ENCODE measurements at places on chromosomes 3 and 15.

DNA sequence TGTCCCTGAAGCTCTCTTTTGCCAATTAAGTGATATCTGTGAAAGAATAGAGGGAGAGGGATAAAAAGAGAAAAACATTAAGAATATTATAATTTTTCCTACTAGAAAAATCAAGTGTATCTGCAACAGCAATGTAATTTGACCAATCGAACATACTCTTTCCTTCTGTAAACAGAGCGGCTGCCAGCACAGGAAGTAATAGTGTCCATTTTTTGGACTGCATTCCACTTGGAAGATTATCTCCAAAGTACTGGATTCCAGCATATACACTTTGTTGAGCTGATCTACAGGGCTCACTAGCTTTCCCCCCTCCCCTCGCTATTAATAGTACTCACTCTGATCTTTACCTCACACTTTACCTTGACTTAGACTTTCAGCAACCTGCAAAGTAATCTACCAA is 90.4 kb downstream of the SUCLG2 start:
- no peak for DNase-seq

DNA sequence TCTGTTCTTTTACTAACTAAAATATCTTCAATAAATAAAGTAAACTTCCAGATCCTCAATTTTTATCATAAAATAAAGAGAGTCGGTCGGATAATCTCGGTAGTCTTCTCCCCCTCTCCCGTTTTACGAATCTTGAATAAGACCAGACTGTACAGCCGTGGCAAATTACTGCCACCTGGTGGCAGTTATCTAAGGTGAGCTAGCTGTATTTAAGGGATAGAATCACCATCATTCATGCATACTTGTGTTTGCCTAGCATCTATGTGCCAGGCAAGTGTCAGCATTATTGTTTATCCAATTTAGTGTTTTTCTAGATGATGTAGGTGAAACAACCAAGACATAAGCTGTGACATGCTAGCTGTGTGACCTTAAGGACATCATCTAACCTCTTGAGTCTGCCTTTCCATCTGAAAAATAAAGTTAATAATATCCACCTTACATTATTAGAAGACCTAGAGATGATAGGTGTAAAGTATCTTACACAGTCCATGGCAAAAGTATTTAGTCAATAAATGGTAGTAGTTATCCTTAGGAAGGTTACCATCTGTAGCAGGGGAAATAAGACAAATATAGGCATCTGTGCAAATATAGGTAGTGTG is 21.3 kb downstream of the DUT start:
- DNase-seq = peak; percentile 86

DNA sequence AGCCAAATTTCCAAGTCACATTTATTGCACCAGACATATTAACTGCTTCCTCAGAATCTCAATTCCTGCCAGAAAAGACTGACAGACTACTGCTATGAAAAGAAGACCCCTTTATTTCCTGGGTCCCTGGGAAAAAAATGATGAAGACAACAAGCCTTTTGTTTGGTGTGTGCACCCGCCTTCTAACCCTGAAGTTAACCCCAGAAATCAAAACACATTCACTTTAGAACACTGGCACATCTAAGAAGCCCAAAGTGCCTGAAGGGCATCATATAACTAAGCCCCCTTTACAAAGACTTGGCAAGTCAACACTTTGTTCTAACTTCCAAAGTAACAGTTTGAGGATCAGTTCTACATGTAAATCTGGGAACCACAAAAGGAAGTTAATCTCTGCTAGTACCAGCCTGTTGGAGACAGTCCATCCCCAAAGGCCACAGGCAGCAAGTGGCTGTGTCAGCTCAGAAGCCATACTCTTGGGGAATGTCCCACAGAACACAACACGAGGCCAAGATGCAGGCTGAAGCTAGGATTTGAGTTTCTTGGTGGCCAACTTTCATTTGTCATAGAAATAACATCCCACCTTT is 16.3 kb upstream of the ATP1B3 start:
- DNase-seq = no peak

DNA sequence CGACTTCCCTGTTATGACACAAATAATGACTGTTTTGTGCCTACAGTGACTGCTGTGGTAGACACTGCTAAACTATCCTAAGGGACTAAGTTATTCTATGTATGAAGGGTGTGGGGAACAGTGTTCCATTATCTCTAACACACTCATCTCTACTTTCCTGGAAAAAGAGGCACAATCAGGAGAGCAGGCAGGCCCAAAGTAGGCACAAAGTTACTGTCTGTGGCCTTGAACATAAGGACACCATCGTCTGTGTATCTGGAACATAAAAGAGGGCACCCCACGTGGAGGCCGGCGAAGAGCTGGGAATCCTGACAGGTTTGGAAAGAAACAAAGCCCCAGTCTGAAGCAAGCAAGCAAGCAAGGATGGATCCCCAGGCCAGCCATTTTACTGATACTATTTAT is 1.5 kb downstream of the ABCC5 start:
- DNase-seq = no peak

- DNase-seq = no peak
Measured at GRCh38 chr3:5059782-5060181, 62.3 kb upstream of the ARL8B start.

DNA sequence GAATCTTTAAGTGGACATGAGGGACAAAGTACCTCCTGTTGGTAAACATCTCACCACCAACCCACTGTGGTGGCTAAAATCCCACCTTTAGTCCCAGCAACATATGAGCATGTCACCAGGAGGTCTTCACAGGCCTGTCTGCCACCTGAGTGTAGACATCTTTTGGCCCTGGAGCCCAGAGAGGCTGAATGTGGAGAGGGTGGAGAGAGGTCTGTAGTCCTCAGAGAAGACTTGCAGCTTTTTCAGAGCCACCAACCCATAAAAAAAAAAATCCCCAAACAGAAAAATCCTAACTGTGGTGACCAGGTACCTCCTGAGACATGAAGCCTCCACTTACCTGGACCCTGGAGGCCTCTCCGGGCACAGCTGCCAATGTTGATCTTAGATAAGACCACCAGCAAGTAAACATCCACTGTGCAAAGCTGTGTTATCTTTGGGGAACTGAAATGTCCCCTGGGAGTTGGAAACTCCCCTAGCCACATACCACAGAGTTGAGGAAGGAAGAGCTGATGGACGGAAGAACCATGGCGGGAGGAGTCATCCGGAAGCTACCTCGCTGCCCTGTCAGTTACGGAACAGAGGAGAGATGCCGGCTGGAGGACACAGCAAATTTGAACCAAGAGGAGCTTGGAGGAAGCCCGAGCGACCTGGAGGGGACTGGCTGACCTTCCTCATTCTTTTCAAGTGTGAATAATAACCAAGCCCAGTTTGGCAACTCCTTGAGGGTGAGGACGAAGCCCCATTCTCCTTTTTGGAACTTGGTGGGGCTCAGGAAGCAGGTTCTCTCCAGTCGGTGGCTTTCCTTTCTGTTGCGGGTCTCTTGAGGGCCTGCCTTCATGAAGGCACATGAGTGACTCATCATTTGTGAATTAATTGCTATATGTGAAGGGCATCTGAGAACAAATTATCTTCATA is at the start of gene GHRL:
Gene GHRL, minus strand, starts transcription at position 443 of the 915 bp plus-strand sequence. CDS start 2,767 bp downstream, outside the sequence.
- DNase-seq = no peak

GRCh38 chr15:60899967-60900356 is 329.1 kb downstream of the RORA start:
- DNase-seq = no peak

DNA sequence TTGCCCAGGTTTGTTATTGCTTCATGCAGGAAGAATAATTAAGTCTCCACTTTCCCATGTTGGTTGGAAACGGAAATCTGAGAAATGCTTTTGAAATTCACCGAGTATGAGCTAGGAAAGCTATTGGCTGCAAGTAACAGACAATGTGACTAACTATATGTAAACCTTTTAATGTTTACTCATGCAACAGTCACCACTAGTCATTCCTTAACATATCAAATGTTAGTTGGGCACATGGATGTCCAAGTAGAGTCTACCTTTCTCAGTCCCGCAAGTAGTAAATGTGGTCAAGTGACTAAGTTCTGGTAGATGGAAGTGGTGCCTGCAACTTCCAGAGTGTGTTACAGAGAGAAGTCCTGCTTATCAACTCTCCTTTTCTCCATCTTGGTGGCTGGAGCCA is 52.5 kb downstream of the KLF15 start:
- no peak for DNase-seq
